ENCODE measurements at places on chromosomes 11 and 22. TPM values are rescaled to one million over a fixed set of nuclear protein-coding genes. Genes with fewer than 3 reads are reported as not detected.

Gene CRYAB
- total RNA-seq, result 41.2 TPM

Gene LRRC56
- total RNA-seq, result 0.56 TPM

Gene MUC2
- not detected for total RNA-seq

Gene CHRNA10
- 0.56 TPM for total RNA-seq

Gene DEPDC7
- 5.1 TPM for total RNA-seq

Gene SNX32
- 0.38 TPM for total RNA-seq

Gene PRAME
- total RNA-seq, result 0.58 TPM

Gene PANX2
- 0.19 TPM for total RNA-seq

Gene NLRX1
- 25.4 TPM for total RNA-seq

Gene HEPHL1
- not detected for total RNA-seq

Gene RAG1
- total RNA-seq, result 0.38 TPM

Gene RAG2
- not detected for total RNA-seq

Gene KCNJ11
- under 0.01 TPM for total RNA-seq

Gene OTOG
- not detected for total RNA-seq

Gene IGLL5
- not detected for total RNA-seq

Gene OR4S1
- not detected for total RNA-seq

Gene ANO1
- 3.7 TPM for total RNA-seq

Gene CHADL
- total RNA-seq, result 0.96 TPM

Gene LRRC10B
- total RNA-seq, result not detected

Gene TRPC6
- total RNA-seq, result 2.1 TPM

Gene MLC1
- total RNA-seq, result 2.8 TPM

Gene KCNJ4
- not detected for total RNA-seq

Gene RIN1
- 33.5 TPM for total RNA-seq

Gene LTBP3
- total RNA-seq, result 34.5 TPM

Gene PLEKHB1
- total RNA-seq, result 1.1 TPM

Gene CCDC85B
- total RNA-seq, result 108 TPM

Gene SCT
- not detected for total RNA-seq

Gene RBFOX2
- total RNA-seq, result 168 TPM

Gene NEFH
- total RNA-seq, result under 0.01 TPM

Gene CACNA1I
- total RNA-seq, result not detected

Gene DEFB131B
- total RNA-seq, result not detected

Gene UBQLNL
- total RNA-seq, result not detected

Gene RFPL1
- not detected for total RNA-seq

Gene DCHS1
- 1.3 TPM for total RNA-seq

Gene IGSF9B
- total RNA-seq, result under 0.01 TPM

Gene KRTAP5-9
- not detected for total RNA-seq

Gene PNPLA3
- total RNA-seq, result 6.2 TPM

Data from regular cardiac myocyte (primary cell).